ENCODE measurements at places on chromosomes 11 and 22. TPM values are rescaled to one million over a fixed set of nuclear protein-coding genes. Genes with fewer than 3 reads are reported as not detected.

DNA sequence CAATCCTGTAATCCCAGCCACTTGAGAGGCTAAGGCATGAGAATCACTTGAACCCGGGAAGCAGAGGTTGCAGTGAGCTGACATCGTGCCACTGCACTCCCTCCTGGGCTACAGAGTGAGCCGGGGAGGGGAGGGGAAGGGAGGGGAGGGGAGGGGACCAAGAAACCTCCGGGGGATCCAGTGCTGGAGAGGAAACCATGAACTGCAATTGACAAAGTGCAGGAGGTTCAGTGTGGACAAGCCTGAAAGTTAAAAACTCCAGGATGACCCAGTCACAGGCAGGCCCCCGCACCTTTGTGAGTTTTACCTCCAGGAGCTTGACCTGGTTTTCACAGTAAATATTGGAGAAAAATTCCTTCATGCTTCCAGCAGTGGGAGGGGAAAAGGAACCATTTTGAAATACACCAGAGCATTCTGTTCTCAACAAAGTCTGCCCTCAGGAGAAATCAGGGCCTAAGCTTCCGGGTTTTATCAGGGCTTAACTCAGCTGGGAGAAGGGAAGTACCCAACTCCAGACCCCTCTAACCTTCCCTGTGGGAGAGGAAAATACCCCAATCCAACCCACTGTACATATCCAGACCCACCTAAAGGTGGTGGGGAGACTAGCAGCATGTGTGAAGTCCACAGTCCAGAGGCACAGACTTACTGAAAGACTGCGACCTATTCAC lies 15.5 kb upstream of the ZFTA start:
- DNase-seq: no peak

GRCh38 chr11:2670541-2671100 lies 29.2 kb downstream of the KCNQ1OT1 start:
- DNase-seq: no peak

GRCh38 chr22:26430600-26430999 lies 1.5 kb downstream of the ASPHD2 start:
- DNase-seq: peak; percentile 74

- no peak for DNase-seq
Observed at GRCh38 chr11:93652679-93653078, 8.8 kb upstream of the CEP295 start.

The OR4D5 gene
- total RNA-seq: not detected

DNA sequence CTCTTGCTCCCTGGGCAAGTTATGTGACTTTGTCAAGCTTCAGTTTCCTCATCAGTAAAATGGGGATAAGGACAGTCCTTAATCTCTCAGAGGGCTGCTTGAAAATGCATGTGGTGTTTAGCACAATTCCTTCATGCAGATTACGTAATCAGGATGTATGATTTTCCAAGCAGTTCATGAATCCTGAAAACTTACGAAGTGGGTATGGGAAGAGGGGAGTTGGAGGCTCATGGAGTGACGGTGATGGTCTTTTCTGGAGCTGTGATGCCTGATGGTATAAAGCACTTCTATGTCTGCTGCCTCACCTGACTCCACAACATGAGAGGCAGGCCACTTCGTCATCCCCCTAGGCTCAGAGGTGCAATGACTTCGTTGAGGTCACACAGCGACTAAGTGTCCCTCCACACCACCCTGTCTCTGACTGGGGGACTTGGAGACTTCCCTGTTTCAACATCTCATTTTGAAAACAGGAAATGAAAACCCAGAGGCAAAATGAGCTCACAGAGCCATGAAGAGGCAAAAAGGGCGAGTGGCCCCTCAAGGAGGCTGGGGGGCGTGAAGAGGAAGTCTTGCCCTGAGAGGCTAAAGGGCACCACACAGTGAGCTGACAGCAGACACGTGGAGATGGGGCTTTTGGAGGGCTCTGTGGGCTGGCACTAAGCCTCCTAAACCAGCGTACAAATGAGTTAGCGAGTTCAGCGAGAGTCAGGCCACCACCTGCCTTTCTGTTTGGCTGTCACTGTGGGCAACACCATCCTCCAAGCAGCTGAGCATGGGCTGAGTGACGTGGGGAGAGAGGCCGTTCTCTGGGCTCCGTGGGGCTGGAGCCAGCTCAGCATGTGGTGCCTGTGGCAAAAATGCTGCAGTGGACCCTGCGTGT lies 10.1 kb downstream of the MCM5 start:
- DNase-seq: peak; percentile 96

DNA sequence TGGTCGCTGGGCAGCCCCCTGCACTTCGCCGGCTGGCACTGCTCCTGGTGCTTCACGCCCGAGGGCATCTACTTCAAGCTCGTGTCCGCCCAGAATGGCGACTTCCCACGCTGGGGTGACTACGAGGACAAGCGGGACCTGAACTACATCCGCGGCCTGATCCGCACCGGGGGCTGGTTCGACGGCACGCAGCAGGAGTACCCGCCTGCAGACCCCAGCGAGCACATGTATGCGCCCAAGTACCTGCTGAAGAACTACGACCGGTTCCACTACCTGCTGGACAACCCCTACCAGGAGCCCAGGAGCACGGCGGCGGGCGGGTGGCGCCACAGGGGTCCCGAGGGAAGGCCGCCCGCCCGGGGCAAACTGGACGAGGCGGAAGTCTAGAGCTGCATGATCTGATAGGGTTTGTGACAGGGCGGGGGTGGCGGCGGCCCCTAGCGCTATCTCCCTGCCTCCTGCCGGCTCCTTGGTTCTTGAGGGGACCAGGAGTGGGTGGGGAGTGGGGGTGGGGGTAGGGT lies 13.5 kb upstream of the MIEF1 start:
- no peak for DNase-seq

The OR51A2 gene
- not detected for total RNA-seq

DNA sequence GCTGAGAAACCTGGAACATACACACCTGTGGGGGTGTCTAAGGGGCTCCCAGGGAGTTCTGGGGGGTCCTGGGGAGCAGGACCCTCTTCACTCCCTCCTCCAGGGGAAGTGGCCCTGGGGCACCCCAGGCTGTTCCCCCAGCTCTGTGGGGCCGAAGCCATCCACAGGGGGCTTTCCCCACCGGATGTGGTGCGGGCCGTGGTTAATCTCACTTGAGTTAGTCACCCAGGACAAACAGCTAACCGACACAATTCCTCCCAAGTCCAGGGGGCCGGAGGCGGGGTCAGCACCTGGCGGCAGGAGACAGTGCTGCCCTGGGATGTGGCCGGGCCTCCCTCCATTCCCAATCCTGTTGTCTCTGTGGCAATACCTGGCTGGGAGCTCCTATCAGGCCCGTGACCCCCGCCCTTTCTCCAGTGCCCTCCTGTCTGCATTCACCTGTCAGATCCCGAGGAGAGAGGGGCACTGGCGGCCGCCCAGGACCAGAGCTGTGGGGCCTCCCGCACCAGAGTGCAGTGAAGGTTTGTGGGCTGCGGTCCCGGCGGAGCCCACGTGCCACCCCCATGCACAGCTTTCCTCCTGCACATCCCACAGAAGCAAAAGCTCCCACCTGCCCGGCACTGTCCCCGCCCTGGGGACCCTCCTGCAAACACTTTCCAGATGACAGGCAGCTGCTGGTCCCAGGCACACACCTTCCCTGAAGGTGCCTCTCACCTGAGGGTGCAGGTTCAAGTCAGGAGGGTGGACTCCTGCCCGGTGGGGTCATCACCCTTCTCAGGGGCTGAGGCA lies 5.2 kb upstream of the MUC5AC start:
- no peak for DNase-seq

GRCh38 chr22:27226666-27227065 lies 569.3 kb downstream of the MIAT start:
- no peak for DNase-seq

GRCh38 chr22:40175611-40176244 lies 2.0 kb upstream of the TNRC6B start:
- no peak for DNase-seq

The FJX1 gene
- total RNA-seq: not detected

DNA sequence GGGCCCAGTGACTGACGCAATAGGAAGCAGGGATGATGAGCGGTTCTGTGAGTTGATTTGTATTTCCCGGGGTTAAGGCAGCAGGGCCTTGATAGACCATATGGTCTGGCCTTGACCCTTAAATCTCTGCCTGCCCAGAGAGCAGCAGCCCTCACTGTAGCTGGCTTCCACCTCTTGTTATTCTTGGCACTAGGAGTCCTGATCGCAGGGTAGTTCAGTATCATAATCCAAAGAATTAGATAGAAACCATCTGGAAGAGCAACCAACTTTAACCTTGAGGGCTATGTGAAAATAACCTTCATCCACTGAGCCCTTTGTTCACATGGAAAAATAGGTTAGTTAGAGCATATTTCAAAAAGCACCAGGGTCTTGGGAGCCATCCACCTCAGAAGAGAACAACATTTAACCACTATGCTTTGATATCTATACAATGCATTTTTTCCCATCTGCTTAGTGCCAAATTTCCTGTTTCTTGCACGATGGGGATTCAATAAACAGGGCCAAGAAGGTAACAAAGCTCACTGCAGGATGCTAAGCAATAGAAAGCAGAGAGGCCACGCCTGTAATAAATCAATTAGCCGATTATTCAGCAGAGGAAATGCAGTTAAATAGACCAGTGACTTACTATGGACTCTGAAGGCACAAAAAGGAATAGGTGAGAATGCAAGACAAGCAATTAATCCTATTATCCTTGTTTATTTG lies 761.3 kb downstream of the OPCML start:
- DNase-seq: no peak

The SNU13 gene
- total RNA-seq: 148 TPM

DNA sequence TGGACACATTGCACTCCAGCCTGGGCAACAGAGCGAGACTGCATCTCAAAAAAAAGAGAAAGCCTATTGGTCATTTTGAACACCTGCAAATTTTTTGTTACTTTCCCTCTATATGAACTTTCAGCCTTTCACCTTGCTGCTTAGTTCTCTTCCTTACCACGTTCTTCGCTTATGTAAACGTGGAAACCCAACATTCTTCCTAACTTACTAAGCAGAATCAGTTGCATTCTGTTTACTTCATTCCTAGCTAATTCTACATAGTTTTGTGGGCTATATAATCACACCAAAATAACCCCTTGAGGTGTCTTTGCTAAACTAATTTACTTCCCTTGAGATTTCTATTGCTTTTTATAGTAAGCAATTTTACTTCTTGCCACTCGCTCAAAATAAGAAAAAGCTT lies 23.2 kb downstream of the MS4A4A start:
- no peak for DNase-seq

GRCh38 chr11:23359297-23359696 lies 499.0 kb upstream of the CCDC179 start:
- DNase-seq: no peak

- DNase-seq: no peak
Observed at GRCh38 chr11:35734669-35735410, 72.3 kb downstream of the TRIM44 start.

DNA sequence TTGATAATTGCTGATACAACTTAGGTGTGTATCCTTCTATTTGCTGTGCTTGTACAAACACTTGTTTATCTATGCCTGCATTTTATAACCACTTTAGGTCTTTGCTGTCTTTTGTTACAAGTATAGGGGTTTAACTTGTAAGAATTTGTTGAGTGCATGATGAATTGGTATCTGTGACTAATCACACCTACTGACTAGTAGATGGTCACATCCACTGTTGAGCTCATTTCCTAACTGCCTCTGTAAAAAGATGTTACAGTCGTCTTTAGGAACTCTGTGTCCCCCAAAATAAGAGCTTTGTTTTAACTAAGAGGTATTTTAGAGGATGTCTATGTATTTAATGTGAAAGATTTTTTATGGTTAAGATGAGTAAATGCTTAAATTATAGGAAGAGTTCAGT lies 60.5 kb downstream of the HIPK3 start:
- no peak for DNase-seq

- no peak for DNase-seq
Observed at GRCh38 chr11:65859812-65860277, 388 bp upstream of the MUS81 start.

- no peak for DNase-seq
Observed at GRCh38 chr22:48210812-48211211, 1448.4 kb downstream of the TBC1D22A start.

DNA sequence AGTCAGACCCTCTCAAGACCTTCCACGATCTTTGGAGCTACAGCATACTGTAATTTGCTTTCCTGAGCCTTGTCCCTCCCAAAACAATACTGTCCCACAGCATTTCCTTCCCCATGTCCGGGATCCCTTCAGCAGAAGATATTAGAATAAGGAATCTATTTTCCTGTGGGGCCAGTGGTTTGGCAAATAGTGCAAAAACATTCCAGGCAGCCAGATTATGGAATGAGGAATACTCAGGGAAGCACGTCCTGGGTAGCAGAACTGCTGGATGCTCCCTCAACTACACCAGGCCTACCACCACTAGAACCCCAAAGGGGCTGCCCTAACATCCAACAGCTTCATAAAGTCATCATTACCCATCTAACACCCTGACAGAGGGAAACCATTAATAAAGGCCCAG lies 61.5 kb downstream of the AAMDC start:
- no peak for DNase-seq

- peak; percentile 76 for DNase-seq
Observed at GRCh38 chr11:68383976-68384501, 71.6 kb downstream of the LRP5 start.

DNA sequence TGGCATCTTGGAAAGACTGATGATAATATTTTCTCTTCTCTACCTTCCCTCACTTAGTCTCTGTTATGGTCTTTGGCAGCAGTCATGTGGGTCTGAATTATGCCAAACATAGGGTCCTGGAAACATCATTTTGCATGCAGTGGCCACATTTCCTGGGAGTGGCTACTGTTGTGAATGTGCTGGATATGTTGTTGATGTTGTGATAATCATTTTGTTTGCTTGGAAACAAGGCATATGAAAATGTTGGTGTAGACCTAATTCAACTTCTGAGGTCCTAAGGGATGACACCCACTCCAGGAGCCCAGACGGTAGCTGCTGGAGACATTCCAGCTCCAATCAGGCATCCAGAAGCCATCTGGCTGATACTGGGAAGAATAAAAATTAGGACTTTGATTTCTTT lies 109.7 kb downstream of the DCDC1 start:
- DNase-seq: no peak

DNA sequence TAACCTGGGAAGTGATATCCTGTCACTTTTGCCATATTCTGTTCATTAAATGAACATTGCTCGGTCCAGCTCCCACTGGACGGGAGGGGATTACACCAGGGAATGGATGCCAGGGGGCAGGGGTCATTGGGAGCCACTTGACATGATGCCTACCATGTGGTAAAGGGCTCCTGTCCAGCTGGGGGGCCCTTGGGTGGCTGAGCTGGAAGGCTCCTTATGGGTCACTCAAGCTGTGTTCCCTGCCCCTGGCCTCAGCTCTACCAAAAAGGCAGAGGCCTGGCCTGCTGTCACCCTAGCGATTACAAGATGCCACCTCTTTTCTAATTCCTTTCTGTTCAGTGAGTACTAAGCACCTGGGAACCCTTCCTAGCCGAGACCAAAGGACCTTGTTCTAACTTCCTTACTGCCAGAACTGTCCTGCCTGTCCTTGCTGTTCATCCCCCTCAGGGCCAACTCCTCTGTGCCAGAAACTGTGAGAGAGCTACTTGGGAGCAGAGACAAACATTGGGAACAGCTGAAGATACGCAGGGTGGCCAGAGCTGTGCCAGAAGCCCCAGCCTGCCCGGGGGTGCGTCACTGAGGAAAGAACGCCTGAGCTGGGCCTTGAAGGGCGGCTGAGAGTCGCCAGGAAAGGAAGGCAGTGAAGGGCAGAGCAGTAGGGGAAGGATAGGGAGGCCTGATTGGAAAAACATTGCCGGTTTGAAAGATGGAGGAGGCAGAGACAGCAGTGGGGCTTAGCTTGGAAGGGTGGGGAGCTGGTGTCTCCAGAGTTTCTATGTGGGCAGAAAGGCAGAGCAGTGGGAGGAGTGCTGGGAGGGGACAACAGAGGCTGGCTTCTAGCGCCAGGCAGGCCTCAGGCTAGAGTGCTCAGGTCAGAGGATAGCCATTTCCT lies 12.7 kb upstream of the UVRAG start:
- no peak for DNase-seq

- DNase-seq: no peak
Observed at GRCh38 chr11:95358511-95359340, 127.7 kb upstream of the SESN3 start.
